ENCODE measurements at places on chromosomes 5 and 9.

DNA sequence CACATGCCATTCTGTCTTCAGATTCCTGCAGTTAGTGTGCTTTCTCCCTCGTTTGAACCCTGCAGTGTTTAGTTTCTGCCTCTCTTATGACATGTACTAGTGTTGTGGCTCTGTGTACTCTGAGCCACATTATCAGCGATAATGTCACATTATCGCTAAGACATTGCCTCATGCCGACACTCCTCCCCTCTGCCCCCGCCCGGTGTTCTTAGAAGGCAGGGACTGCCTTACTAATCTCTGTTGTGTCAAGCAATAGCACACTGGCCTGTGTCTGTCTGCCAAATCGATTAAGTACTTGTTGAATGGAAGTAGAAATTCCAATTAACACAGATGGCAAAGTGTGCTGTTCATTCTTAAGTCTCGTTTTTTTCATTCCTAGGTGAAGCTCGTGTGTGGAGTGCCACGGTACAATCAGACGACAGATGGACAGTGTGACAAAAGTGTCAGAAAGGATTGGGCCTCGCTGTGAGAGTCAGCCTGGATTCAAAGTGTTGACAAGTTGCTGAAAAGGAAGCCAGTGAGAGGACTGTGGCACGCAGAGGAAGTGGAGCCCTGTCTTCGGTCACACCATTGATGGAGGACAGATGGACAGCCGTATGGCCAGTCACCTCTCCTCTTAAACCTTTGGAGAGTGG is 10.5 kb downstream of the PIK3R1 start:
- DNase-seq: no peak

- DNase-seq: no peak
These were observed 125.9 kb upstream of the MYO10 start for GRCh38 chr5:17061973-17062470.

DNA sequence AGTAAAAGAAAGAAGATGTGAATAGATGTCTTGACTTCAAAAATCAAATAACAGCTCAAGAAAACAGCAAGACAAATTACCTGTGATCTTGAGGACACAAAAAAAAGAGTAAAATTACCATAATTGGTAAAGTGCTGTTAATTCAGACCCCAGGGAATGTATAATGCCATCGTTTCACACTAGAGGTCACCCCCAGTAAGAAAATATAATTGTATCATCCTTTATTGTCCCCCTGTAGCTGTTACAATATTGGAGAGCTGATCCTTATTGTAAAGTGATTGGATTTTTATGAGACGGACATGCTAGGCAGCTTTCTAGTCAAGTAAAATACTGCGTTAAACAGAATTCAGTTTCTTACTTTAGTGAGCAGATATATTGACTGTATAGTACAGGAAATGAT is 377.0 kb downstream of the TLE1 start:
- no peak for DNase-seq

DNA sequence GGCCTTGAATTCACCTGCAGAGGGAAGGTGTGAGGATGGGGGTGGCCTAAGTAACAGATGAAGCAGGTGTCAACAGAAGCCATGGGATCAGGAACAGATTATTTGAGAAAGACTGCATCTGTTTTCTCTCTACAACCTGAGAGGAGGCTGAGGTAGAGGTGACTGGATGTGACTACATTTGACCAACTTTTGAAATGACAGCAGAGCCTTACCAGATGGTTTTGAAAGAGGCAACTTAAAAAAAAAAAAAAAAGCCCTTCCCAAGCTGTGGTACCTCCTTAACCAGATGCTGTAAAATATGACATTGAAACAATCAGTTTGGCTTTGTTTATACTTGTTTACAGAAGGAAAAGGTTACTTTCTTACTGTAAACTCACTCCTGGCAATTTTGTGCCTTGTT is 108.6 kb downstream of the TRIO start:
- no peak for DNase-seq

GRCh38 chr9:70421272-70422180 is 7.1 kb upstream of the KLF9 start:
- DNase-seq: peak; percentile 0

DNA sequence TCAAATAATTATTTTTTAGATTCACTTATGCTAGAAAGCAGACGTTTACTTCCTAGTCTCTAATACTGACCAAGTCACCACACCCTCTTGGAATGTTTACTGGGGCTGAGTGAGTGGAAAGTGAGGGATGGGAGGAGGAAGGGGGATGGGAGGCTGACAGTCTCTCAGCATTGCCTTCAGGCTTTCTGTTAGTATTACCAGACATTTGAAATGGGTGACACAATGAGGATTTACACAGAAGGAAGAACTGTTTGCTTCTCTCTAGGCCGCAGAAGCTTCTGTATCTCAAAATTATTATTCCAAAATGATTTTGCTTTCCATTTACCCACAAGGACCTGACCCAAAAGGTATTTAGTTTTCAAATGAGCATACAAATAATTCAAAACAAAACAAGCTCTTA is 232.8 kb upstream of the ZNF608 start:
- no peak for DNase-seq
